ENCODE measurements at places on chromosomes 2 and 18.

DNA sequence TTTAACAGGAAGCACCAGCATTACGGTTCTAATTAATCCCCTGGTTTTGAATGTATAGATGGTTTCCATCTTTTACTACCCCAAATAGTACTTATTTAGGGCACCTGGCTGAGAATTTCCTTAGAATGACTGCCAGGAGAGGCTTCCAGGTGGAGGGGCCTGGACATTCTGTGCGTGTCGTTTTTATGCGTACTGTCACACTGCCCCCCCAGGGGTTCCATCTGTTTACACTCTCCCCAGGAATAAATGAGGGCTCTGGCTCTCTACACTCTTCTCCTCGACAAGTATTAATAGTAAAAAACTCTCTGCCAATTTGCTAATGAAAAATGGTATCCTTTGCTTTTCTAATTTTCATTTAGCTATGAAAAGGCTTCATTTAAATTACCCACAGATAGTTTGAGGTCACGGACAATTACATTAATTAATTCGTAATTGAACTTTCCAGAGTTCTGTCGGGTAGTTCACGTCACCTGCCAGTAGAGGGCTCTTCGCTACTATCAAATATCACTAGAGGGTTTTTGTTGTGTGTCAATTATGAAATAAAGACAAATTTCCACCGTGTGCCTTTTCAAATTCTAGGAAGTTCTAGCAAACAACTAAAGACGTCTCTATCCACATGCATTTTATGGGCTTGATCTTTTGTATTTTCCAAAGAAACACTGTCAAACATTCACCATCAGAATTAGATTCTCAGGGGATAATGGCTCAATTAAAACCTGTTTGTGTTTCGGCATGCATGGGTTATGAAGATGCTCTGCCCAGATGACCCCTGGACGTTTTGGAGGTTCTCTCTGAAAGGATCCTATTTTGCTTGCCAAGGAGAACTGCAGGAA lies 88.8 kb upstream of the ASB18 start:
- DNase-seq, result peak; percentile 19

- no peak for DNase-seq
Observed at GRCh38 chr2:234492717-234493485, 4.0 kb downstream of the ARL4C start.

DNA sequence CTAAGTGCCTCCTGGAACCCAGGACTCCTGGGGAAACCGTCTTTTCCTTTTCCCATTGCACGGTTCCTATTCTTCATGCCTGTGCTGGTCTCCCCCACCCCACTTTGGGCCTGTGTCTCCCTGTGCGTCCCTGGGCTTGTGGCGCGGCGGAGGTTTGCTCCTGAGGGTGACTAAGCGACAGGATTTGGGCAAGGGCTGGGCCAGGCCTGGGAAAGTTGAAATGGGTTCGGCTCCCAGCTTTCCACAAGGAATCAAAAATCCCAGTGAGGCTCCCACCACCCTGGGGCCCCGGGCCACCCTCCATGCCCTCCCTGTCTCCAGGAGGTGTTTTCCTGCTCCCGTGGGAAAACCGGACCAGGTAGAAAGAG lies 197.6 kb downstream of the NDUFA10 start:
- DNase-seq, result no peak

DNA sequence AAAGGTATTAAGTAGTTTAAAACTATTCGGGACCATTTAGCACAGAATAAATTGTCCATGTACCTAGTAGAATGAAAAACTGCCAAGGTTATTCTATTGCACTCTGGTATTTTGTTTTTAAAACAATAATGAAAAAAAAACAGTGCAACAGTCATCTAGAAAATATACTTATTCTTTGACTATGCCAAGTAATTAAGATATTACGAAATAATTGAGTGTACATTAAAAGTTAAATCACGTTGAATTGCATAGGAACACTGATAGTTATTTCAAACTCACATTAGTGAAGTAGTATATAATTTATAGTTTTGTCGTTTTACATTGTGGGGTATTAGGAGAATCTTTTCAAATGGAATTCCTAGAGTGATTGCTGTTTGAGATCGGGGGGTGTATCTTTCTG lies 20.1 kb downstream of the R3HDM1 start:
- no peak for DNase-seq
